ENCODE measurements at places on chromosomes 5 and 9. TPM values are rescaled to one million over a fixed set of nuclear protein-coding genes. Genes with fewer than 3 reads are reported as not detected.

DNA sequence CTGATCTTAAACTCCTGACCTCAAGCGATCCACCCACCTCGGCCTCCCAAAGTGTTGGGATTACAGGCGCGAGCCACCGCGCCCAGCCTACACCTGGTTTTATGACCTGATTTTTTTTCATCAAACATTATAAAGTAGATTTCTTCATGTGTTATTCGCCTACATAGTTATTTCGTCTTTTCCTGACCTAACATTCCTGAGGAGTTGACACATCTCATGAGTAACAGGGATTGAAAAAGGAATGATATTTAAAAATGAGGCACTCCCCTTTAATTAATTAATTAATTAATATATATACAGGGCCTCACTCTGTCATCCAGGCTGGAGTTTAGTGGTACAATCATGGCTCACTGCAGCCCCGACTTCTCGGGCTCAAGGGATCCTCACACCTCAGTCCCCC is 20.2 kb upstream of the MTMR12 start:
- DNase-seq = no peak

- peak; percentile 21 for DNase-seq
These were observed 358.9 kb downstream of the ARRDC3 start for GRCh38 chr5:91024206-91024605.

Gene EIF4E1B
- polyA plus RNA-seq = 0.12 TPM

DNA sequence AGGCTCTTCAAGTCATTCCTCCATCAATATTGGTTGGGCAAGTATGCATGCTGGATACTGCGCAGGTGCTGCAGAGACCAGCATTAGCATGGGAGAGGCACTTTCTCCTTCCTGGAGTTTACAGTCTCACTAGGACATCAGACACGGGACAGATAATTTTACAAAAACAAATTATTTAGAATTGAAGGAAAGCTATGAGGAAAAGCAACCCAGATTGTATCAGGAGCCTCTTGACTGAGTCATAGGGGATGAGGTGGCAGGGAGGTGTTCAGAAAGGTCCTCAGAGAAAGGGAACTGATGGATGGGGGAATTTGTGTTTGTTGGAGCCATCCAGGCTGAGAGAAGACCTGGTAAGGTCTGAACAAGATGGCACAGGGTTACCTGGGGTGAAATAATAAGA is 24.5 kb upstream of the RAB14 start:
- DNase-seq = no peak

DNA sequence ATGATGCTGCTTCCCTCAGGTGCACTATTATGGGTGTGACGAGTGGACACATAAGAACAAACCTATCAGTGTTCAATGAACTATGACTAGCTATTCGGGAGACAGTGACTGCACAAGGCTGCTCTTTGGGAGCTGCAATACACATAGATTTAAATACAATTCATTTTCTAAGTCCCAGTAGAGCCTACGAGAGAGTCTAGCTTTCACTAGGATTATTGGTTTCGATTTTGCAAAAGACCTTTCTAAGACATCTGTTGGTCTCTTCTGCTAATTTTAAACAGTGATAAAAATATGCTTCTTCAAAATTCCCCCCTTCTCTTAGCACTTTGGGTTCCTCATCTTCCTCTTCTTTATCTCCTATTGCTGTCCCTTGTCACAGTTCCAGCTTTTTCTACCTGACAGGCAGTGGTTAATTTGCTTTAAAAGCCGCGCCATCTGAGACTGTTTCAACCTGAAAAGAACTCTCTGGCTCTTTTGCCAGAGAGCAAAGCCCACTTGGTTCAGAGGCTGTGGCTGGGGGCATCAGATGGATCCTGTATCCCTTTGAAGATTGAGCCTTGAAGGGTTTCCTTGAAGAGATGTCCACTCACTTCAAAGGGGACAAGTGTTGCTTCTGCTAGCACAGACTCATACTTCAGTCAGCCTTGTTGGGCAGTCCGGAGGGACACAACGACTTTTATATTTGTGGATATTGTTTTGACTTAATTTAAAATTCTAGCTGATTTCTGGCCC is 241.5 kb downstream of the MAN2A1 start:
- DNase-seq = no peak

Gene PLGRKT
- polyA plus RNA-seq = 31.4 TPM

DNA sequence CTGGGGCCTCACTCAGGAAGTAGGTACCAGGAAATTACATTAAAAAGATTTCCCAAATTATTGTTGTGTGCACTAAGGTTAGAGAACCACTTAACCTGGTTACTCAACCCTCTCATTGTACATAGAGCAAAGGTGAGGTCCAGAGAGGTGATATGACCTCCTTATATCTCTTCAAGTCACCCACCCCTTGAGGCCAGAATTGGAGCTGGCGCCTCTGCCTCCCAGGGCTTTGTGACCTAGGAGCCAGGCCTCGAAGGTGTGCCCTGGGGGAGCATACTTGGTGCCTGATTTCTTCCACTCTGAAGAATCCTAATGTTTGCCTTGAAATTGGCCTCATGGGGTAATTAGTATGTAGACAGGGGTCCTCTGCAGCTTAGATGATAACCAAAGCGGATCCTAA is 95.1 kb upstream of the CTSL start:
- no peak for DNase-seq

Gene RETREG1
- 61.0 TPM for polyA plus RNA-seq

GRCh38 chr5:159395202-159395601 is 64.9 kb upstream of the IL12B start:
- DNase-seq = no peak

Gene GMCL2
- polyA plus RNA-seq = not detected

Gene SLCO6A1
- 0.40 TPM for polyA plus RNA-seq

Gene SPATA6L
- 0.53 TPM for polyA plus RNA-seq

Gene SPTAN1
- polyA plus RNA-seq = 331 TPM

Gene TNFSF8
- polyA plus RNA-seq = 0.65 TPM

GRCh38 chr9:88753691-88754367 is 218.9 kb downstream of the NXNL2 start:
- DNase-seq = peak; percentile 87

GRCh38 chr9:13412331-13412730 is 132.8 kb upstream of the MPDZ start:
- peak; percentile 45 for DNase-seq

DNA sequence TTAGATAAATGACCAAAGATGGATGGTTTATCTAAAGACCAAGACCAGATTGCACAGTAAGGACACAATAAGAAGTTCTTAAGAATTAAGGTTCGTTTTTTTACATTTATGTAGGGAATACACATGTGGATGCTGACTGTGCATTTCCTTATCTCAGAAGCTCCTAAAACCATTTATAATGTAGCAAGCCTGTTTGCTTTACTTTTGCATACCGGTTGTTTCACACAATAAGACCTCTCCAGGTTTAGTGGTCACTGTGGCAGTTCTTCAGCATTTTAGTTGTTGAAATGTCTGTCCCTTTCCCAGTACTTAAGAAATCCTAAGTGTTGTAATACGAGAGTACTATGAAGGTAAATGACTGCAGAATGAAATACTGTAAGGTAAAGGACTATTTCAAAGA is 43.6 kb downstream of the BASP1 start:
- DNase-seq = no peak

Measured in hindlimb muscle (tissue), 1 donor.